ENCODE measurements at places on chromosomes 13 and 19. TPM values are rescaled to one million over a fixed set of nuclear protein-coding genes. Genes with fewer than 3 reads are reported as not detected.

GRCh38 chr19:45322744-45323281 is at the start of gene CKM:
CKM (minus strand) TSS chr19:45322875; CDS start chr19:45319713, 3,162 bp downstream.
- DNase-seq, result no peak

- DNase-seq, result no peak
Observed at GRCh38 chr19:47381653-47382279, 32.7 kb downstream of the DHX34 start.

DNA sequence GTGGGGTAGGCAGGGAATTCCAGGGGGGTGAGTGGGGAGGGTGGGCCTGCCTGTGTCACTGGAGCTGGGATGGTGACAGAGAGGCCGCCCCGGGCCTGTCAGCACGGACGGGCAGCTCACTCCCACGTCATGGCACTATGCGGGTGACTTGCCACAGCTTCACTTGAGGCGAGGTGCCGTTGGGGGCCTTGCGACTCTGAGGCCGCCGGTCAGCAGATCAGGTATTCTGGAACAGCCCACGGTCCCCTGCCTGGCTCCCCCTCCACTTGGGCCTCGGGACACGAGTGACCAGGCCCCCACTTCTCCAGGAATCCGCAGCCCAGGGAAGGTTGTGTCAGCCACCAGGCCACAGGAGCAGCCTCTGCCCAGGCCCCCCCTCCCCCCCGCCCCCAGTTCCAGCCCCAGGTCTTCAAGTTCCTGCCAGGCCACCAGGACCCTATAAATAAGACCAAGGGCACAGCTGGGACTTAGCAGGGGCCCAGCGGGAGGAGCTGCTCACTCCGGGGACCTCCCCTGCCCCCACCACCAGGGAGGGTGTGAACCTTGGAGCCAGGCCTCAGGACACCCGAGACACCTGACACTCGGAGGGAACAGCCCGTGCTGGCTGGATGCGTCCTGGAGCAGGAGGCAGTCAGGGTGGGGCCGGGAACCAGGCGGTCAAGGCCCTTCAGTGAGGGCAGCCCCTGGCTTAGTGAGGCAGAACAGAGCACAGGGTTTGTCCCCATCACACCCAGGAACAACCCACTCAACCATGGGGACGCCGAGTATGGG is 2.7 kb upstream of the MIDN start:
- peak; percentile 91 for DNase-seq

- DNase-seq, result no peak
Observed at GRCh38 chr13:75432045-75432444, 49.9 kb downstream of the TBC1D4 start.

GRCh38 chr19:32870981-32871451 is 1.4 kb upstream of the SLC7A9 start:
- no peak for DNase-seq

GRCh38 chr13:29801737-29802305 is 48.6 kb downstream of the UBL3 start:
- DNase-seq, result no peak

DNA sequence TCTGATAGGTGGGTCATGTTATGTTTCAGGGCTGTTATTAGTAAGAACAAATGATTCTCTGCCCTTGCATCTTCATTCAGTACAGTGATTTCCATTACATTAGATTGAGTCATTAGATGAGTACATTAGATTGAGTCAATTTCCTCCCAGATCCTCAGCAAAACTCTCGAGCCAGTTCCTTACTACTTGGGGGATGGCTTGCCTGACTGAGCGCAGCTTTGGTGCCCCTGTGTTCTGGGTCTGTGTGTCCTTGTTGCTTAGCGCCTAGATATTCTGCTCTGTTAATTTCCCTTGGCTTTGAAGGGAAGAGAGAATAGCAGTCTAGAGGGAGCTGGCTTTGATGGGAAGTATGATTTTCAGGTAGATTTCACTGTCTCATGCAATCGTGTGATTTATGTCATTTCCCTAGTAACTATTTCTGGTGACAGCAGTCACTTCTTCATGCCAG is 19.1 kb upstream of the SCEL start:
- DNase-seq, result no peak

GRCh38 chr19:30344446-30345425 is 27.4 kb upstream of the ZNF536 start:
- DNase-seq, result no peak

DNA sequence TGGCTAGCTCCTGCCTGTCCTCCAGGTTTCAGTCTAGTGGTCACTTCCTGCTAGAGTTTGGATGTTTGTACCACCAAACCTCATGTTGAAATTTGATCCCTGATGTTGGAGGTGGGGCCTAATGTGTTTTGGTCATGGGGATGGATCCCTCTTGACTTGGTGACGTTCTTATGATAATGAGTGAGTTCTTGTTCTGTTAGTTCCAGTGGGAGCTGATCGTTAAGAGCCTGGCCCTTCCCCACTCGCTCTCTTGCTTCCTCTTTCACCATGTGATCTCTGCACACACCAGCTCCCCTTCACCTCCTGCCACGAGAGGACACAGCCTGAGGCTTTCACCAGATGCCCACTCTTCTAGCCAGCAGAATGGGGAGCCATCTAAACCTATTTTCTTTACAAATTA is 86.8 kb upstream of the SCEL start:
- no peak for DNase-seq

- DNase-seq, result no peak
Observed at GRCh38 chr13:110277357-110277975, 29.5 kb downstream of the COL4A1 start.

GRCh38 chr13:101049166-101049850 is 367.0 kb downstream of the NALCN start:
- no peak for DNase-seq

DNA sequence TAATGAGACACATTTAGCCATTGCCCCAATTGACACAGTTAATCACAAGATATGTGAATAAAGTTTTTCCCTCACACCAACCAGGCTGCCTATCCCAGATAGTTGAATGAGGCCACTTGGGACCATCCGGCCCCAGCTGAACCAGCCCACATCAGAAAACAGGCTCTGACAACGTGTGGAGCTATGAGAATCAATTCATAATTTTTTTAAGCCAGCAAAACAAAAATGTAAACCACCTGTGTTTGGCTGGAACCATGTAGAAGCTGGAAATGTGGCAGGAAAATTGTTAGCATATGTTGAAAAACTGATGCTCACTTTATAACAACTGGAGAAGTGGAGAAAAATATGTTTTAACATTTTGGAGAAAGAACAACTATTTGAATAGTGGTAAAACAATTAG is 1161.3 kb downstream of the SLITRK1 start:
- no peak for DNase-seq

DNA sequence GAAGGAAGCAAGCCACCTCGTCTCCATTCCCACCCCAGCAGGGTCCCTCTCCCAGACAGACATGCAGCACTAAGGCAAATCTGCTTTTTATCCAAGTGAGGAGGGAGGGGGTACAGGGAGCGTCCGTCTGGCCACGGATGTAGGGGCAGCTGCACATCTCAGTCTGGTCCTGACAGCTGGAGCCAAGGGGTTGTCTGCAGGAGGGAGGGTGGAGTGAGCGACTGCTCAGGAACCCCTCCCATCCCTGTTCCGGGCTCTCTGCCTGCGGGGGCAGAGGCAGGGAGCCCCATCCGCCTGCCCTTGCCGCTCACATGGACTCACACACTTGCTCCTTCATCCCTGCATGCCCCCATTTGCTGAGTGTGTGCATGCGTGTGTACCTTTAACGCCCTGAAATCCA is 2.5 kb downstream of the TMEM190 start:
- no peak for DNase-seq

- no peak for DNase-seq
Observed at GRCh38 chr19:18310118-18310909, 12.6 kb downstream of the LSM4 start.

- no peak for DNase-seq
Observed at GRCh38 chr19:6465663-6466062, 1.6 kb downstream of the CRB3 start.

DNA sequence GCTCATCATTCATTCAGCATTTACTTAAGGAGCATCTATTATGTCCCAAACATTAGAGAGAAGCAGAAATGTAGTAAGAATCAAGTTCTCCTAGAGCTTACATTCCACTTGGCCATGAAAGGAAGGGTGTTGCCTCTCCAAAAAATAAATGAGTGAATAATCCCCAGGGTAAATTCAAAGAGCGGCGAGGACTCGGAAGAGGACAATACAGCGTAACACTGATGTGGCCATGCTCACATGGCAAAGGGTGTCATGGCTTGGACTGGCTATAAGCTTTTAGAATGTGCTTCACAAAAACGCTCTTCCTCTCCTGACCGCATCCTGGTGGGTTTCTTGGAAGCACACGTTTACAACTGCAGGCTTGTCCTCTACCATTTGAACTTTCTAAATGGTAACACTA is 290.2 kb downstream of the IRS2 start:
- DNase-seq, result no peak

DNA sequence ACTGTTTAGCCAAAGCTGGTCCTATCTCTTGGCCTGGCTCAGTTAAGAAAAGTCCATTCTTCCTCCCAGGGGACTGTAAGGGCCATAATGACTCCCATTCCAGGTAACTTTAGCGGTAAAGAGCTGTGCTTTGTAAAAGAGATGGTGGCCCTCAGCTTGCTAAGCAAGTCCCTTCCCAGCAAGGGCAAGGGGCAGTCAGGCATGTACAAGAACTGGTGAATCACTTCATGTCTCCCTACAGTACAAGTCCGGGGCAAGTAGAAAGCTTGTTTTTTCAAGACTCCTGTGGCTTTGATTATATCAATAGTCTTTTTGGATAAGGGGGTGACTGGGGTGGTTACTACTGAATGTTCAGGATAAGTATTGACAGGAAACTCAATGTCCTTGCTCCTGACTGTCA is 88.9 kb downstream of the SLC25A15 start:
- DNase-seq, result no peak

DNA sequence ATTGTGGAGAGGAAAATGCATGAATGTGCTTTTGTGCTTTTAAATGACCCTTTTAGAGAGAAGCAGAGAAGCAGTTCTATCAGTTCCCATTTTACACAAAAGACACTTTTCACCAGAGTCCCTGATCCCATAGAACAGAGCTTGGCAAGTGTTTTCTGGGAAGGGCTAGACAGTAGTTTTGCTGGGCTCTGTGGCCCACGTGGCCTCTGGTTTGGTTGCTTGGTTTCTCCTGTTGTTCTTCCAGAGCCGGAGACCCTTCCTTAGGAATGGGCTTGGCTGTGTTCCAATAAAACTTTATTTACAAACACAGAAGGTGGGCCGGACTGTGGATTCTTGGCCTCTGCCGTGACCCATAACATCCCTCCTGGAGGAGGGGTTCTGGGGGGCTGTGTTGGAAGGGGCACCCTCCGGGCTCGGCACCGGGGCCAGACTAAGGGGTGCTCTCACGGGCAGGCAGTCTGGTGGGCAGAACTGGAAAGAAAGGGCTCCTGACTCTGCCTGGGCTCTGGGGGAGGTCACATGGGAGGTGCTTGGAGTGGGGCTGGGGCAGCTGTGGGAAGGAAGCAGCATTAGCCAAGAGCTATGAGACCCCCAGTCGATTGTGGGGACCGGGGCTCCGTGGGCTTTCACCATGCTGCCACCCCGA is 3.2 kb downstream of the SPPL2B start:
- no peak for DNase-seq

GRCh38 chr19:19342086-19343015 is 21.7 kb downstream of the MAU2 start:
- no peak for DNase-seq

Gene PGLYRP2
- not detected for polyA plus RNA-seq

Gene STAP2
- polyA plus RNA-seq, result 9.7 TPM

Gene KLK2
- polyA plus RNA-seq, result not detected

Gene LIM2
- polyA plus RNA-seq, result not detected

Gene ZSCAN4
- polyA plus RNA-seq, result 0.07 TPM

Gene PDX1
- polyA plus RNA-seq, result not detected

Gene CTXN1
- polyA plus RNA-seq, result 3.3 TPM

Gene SCEL
- polyA plus RNA-seq, result not detected

Gene CPAMD8
- polyA plus RNA-seq, result 11.4 TPM
